NCI-H774 (cell line): ENCODE measurements at places on chromosomes 4 and X.

DNA sequence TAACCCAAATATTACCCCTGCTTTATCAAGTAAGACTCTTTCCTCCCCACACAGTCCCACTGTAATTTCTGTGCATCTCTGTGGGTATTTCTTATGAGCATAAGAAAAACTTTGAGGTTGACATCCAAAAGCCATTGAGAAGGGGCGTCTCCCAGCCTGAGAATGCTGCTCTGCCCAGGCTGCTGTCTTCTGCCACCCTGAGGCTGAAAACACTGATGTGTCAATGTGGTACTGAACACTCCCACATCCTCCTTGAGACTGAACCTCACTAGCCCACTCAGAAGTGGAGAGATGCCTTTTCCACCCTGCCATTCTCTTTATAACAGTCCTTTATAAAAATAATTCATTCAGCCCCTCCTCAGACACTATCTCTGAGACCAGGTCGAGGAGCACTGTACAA lies 120.8 kb downstream of the SMIM20 start:
- no peak for DNase-seq

- no peak for DNase-seq
These were observed 70.5 kb downstream of the SLC9A6 start for GRCh38 chrX:136055651-136056221.

DNA sequence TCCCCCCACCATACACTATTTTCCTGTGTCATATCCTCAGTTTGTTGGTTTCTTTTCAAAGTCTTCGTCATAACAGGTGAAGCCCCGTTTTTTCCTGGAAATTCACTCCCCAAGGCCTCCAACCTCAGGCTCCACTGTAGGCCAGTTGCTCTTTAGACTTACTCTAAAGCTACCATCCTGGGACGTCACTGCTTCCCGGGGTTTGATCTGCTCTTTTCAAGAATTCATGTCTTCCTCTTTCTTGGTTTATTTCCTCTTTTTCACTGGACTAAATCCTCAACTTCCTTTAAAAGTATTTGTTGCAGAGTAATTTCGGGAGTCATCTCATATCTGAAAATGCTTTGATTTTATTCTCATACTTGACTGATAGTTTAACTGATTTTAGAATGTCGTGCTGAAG lies 6.5 kb upstream of the SERTM2 start:
- no peak for DNase-seq

- DNase-seq = no peak
These were observed 40.5 kb upstream of the GPR78 start for GRCh38 chr4:8539661-8540060.

GRCh38 chr4:82357640-82358039 lies 16.2 kb downstream of the HNRNPD start:
- DNase-seq = no peak

DNA sequence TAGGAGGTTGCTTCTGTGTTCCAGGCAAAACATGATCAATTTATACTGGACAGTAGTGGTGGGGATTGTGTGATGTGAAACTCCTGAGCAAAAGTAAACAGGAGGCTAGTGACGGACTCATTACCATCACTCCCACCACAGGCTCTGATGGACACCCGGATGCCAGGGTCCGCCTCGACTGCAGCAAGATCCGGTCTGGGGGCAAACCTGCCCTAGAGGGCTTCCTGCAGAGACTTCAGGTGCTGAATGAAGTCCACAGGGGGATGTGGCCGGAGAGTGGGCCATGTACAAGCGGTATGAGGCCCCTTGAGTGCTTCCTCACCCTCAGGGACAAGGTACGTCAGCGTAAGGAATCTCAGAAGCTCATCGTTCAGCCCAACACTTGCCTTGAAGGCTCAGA lies 23.4 kb upstream of the TECRL start:
- DNase-seq = no peak

- DNase-seq = peak; percentile 28
These were observed 101.6 kb downstream of the FAM193A start for GRCh38 chr4:2637956-2638552.

- no peak for DNase-seq
These were observed 7.8 kb downstream of the CXXC4 start for GRCh38 chr4:104486716-104487504.

DNA sequence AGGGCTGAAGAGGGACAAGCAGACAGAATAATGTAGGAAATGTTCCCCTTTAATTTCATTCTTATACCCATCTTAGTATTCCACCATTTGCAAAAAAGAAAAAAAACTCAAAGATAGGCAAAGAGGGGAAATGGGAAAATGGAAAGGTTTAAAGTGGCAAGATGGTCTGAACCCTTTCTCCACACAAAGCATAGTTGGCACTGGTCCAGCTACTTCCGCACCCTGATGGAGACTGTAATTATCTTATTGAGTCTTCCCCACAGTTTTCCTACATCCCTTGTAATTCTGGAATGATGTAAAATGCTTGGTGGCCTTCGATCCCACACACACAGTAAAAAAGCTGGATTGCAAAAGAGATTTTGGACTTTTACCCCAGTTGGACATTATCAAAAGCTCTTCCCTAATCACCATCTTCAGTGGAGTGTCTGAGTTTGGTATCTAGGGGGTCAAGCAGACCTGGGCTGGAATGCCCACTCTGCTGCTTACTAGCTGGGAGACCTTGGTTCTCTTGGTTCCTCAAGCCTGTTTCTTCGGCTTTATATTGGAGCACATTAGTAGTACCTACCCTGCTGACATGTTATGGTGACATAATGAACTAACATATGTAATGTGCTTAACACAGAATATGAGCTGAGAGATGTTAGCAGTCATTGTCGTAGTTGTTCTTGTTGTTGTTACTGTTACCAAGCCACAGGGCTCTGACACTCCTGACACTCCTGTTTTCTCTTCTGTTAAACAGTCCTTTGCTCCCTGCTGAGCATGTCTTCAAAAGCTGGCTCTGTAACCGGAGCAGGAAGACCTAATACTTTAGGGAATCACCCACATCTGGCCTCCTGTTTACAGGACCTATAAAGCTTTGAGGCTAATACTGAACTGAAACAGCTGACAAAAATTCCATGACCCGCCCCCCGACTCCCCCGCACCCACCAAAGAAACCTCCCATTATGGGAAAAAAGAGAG lies 4.7 kb downstream of the SRPX2 start:
- DNase-seq = no peak

GRCh38 chrX:114626323-114626722 lies 42.4 kb downstream of the HTR2C start:
- DNase-seq = no peak

- DNase-seq = no peak
These were observed 6.7 kb downstream of the LAMP2 start for GRCh38 chrX:120462370-120462769.

GRCh38 chr4:145001635-145002034 lies 96.4 kb downstream of the ANAPC10 start:
- DNase-seq = no peak

- no peak for DNase-seq
These were observed 179.5 kb downstream of the PPARGC1A start for GRCh38 chr4:23710298-23710697.

DNA sequence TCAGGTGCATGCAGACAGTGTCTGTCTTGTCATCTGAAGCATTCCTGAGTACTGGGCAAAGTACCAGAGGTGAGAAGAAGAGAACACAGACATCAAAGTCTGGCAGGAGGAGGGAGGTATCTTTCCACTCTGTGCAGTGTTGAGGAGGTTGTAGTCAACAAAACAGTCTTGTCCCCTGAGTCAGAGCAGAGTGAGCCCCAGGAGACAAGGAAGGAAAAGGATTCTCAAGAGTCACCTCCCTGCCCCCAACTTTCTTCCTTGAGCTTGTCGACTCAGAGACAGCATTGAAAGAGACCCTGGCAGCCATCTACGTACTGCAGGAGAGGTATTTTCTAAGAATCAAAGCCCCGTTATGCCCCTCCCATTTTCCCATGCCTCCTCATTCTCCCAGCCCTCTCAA lies 4.4 kb upstream of the SRPX start:
- DNase-seq = no peak

GRCh38 chr4:3523628-3524221 lies 8.5 kb downstream of the LRPAP1 start:
- DNase-seq = no peak

- DNase-seq = no peak
These were observed 71.5 kb downstream of the SLC16A2 start for GRCh38 chrX:74492720-74493201.

- DNase-seq = no peak
These were observed 73.0 kb upstream of the HPGD start for GRCh38 chr4:174595141-174595929.

DNA sequence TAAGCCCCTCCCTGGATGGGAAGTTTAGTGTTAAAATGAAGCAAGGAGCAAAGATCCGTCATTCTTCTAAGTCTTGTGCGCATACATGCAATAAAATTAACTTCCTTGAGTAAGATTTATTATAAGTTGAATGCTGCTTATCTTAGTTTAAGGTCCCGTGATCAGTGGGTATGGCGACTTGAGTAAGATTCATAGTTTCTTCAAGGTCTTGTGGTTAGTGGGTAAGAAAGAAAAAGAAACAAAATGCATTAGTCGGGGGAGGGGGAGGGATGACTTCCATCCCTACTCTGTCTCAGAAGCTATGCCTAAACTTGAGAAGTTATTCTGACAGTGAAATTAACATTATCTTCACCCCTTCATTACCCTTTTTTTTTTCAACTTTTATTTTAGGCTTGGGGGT lies 127.3 kb upstream of the MAGEB16 start:
- no peak for DNase-seq
